ENCODE measurements at places on chromosomes 2 and 18.

GRCh38 chr18:13246121-13246520 is 27.6 kb downstream of the LDLRAD4 start:
- DNase-seq: no peak

GRCh38 chr2:57908736-57909161 is 137.9 kb upstream of the VRK2 start:
- DNase-seq: no peak

GRCh38 chr2:46196871-46197462 is 100.2 kb upstream of the EPAS1 start:
- DNase-seq: no peak

DNA sequence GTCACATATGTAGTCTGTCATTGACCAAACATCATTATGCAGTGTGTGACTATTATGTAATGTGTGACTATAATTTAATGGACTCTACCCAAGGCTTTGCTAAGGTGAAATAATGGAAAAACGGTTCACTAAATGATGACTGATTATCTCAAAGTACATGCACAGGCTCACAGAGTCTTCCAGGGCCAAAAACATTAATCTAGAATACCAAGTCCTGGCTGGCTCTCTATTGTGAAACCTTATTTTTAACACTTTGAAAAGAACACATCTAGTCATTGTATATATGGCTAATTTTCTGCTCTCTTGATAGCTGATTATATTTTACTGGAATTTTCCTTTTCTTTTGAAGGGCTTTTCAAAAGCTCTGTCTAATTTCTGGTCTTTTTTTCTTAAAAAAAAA is 102.9 kb upstream of the THUMPD2 start:
- DNase-seq: no peak

- DNase-seq: no peak
Measured at GRCh38 chr2:227627769-227628168, 10.5 kb downstream of the SCYGR4 start.

DNA sequence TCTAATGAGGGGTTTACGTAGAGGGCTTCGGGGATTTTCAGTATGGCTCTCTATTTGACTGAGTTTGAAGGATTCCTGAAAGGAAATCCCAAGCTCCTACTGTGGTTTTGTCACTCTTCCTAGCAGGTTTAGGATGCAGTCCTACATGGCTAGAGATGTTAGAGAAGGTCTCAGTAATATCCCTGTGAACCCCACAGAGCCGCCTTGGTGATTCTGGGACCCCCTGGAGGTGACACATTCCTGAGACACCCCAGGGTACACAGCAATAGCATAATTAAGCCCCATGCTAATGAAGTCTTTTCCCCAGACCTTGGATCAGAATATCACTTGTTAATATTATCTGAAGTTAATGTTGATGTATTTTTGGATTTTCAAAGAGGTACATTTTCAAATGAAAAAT is 103.8 kb downstream of the SNTG2 start:
- no peak for DNase-seq

DNA sequence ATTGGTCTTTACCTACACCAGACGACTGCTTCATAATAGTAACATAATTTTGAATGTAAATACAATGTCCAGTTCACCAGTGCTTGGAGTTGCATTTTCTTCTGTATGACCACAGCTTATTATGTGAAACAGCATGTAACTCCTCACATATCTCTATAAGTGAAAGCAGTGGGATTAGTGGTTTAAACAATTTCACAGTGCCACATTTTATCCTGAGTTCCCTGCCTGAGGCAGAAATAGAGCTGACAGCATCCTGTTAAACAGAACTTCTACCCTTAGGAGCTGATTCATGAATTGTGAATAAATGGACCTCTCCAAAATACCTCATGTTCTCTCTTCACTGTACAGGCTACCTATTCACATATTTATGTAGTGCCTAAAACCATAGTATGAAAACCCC is 542.3 kb upstream of the VWC2L start:
- no peak for DNase-seq

DNA sequence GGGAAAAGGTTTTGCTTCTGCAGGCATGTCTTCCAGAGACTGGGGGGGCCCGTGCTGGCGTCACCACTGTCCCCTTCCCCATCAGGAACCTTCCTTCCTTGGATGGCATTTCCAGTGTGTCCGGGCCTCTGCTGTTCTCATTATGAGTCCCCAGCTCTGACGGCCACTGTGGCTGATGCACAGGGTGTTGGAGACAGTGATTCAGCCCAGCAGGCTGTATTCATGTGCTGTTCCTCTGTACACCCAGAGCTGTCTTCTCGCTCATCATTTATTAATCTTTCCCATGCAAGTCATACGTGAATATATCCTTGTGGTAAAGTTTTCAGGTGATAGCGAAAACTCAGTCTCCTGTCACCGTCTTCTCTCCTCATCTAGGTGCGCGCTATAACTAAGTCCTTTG is 57.7 kb downstream of the ASAP2 start:
- DNase-seq: no peak

Measured in BE2C (cell line).